Hepatic stellate cell (primary cell): ENCODE measurements at places on chromosomes 13 and 19.

GRCh38 chr13:62290542-62290941 lies 874.9 kb upstream of the PCDH20 start:
- no peak for DNase-seq

- DNase-seq, result no peak
Measured at GRCh38 chr19:29872224-29872731, 60.5 kb downstream of the CCNE1 start.

GRCh38 chr19:50723069-50723468 lies at the start of gene CLEC11A:
Gene CLEC11A, plus strand, starts transcription at chr19:50723364. Its CDS starts 162 bp downstream, at chr19:50723526.
- peak; percentile 84 for DNase-seq

DNA sequence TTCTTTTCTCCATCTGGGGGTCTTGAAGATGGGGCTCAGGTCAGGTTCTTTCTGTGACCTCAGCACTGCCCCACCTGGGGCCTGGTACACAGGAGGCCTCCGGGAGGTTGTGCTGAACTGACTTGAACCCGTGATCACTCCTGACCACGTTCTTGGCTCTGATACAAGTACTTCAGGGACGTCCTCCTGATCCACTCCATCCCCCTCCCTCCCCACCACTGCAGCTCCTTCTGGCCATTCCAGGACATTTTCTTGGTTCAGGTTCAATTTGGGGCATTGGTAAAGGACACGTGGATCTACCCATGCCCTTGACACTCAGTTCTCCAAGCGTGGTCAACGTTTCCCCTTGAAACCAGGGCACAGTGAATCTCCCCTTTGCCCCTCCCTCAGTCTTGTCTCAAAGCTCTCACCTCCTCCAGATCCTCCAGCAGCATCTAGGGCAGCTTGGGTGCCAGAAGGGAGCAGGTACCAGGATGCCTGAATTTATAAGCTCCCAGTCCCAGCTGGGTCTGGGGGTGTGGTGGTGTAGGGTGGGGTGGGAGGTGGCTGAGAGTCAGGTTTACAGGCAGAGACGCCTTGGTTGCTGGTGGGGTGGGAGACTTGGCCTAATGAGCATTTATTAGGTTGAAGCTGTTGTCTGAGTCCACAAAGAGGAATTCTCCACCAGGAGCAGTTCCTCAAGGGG lies at the start of gene KLK15:
Gene KLK15 (minus strand): TSS at position 458 of the 685 bp plus-strand sequence. CDS start 2,082 bp downstream, outside the sequence.
- DNase-seq, result no peak

DNA sequence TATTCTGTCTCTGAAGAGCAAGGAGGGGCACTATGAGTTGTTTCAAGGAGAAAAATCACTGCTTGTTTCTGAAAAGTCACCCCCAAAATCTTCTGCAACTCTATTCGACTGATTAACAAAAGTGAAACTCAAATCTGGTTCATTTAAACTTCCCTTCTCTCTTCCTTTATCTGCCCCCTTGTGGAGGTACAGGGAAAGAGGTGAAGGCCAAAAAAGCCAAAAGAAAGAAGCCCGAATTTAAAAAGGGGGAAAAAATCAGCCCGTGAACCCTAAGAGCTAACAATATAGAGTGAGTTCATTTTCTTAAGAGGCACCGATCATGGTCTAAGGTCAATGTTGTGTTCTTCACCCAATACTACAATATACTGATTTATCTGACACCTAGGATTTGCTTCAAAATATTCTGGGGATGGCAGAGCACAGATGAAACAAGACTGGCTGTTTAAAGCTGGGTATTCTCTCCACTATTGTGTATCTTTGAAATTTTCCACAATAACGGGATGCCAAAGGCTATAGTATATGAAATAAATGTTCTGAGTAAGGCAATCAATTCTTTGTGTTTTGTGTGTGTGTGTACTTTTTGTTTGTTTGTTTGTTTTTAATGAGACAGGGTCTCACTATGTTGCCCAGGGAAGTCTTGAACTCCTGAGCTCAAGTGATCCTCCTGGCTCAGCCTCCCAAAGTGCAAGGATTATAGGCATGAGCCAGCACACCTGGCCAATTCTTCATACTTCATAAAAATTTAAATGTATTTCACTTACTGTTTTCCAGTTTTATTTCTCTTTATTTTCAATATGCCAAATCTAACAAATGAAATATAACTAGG lies 55.0 kb upstream of the EEF1AKMT1 start:
- peak; percentile 7 for DNase-seq

DNA sequence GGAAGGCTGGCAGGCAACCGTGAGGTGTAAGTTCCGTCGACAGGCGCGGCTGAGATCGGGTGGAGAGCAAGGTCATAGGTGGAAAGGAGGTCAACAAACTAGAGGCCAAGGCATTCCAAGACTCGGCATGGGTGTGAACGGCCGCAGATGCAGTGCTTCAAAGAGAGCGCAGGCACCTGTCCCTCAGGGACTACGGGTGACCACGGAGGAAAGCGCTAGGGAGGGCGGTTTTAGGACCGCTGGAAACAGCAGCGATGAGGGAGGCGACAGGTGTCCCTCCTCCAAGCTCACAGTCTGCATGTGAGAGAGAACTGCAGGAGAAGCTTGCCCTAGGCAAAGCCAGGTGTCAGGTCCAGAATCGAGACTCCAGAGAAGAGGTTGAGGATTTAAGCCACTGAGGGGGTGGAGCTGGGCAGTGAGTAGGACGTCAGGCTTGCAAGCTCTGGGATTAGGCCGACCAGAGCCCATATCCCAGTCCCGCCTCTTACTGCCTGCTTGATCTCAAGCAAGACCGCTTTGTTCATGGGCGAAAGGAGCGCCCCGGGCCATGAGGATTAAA lies 1.6 kb upstream of the MLNR start:
- no peak for DNase-seq

- DNase-seq, result no peak
Measured at GRCh38 chr13:50668691-50669271, 174.7 kb downstream of the DLEU7 start.

GRCh38 chr13:99310382-99311031 lies 3.3 kb upstream of the GPR183 start:
- DNase-seq, result peak; percentile 40

GRCh38 chr13:110873639-110874507 lies 41.0 kb downstream of the ANKRD10 start:
- no peak for DNase-seq

GRCh38 chr19:18475762-18476331 lies 37.9 kb upstream of the ISYNA1 start:
- no peak for DNase-seq

DNA sequence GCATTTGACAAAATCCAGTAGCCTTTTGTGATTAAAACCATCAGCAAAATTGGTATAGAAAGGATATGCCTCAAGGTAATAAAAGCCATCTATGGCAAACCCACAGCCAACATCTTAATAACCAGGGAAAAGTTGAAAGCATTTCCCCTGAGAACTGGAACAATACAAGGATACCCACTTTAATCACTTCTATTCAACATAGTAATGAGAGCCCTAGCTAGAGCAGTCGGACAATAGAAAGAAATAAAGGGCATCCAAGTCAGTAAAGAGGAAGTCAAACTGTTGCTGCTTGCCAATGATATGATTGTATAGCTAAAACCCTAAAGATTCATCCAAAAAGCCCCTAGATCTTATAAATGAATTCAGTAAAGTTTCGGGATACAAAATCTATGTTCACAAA lies 1510.3 kb downstream of the PCDH9 start:
- DNase-seq, result no peak

GRCh38 chr13:44506719-44507118 lies 69.4 kb downstream of the TSC22D1 start:
- no peak for DNase-seq

GRCh38 chr13:33744589-33745369 lies 73.2 kb upstream of the RFC3 start:
- DNase-seq, result no peak

GRCh38 chr19:37221136-37221535 lies 3.1 kb downstream of the ZNF383 start:
- DNase-seq, result no peak

DNA sequence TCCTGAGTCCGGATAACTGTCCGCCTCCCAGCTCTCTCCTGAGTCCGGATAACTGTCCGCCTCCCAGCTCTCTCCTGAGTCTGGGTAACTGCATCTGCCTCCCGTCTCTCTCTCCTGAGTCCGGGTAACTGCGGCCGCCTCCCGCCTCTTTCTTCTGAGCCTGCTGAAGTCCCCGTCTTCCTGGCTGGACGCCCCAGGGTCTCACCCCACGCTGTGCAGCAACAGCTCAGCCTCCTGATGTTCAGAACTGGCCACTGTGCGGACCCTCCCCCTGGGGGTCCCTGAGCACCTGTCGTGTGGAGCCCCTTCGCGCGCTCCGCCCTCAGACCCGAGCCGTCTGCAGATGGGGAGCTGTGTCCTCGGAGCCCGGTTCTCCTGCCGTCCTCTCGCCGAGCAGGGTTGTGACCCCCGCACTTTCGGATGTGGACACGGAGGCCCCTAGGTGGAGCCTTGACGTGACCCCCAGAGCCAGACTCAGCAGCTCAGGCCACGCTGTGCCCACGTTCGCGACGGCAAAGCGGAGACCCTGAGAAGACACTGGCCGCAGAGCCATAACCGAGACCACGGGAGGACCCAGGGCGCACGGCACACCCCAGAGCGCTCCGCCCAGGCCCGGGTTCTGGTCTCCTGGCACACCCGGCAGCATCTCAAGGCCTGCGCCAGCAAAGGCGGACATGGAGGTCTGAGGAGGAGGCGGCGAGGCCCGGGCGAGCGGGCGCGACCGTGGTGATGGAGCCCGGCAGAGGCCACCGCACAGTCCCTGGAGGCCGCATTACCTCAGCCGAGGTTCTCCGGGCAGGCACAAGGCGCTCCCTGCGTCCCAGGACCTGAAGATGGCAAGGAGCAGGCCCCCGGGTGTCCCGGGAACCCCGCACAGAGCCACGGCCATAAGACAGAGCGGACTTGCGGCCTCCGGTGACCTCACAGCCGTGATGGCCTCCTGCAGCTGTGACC lies 15.9 kb downstream of the SBNO2 start:
- DNase-seq, result no peak

- no peak for DNase-seq
Measured at GRCh38 chr13:47407808-47408207, 511.0 kb upstream of the HTR2A start.

- DNase-seq, result no peak
Measured at GRCh38 chr19:53389571-53389970, 5.4 kb upstream of the ZNF765 start.

GRCh38 chr13:46289260-46289955 lies 77.7 kb downstream of the LRRC63 start:
- DNase-seq, result no peak

DNA sequence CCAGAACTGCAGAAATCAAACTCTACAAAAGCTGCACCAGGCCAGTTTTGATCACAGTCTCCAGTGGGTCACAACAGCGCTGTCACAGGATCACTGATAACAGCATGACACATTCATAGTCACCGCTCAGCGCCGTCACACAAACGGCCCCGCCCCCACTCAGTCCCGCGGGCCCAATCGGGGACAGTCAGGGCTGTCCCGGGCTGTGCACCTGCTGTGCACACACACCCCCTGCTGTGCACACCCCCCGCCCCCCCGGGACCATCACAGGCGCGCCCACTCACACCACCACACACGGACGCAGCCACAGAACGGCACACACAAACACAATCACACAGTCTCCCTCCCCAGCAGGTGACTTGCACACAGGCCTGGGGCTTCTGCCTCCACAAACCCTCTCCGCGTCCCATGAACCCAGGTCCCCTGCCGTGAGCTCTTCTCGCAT lies 435 bp upstream of the ZNF382 start:
- DNase-seq, result peak; percentile 61

DNA sequence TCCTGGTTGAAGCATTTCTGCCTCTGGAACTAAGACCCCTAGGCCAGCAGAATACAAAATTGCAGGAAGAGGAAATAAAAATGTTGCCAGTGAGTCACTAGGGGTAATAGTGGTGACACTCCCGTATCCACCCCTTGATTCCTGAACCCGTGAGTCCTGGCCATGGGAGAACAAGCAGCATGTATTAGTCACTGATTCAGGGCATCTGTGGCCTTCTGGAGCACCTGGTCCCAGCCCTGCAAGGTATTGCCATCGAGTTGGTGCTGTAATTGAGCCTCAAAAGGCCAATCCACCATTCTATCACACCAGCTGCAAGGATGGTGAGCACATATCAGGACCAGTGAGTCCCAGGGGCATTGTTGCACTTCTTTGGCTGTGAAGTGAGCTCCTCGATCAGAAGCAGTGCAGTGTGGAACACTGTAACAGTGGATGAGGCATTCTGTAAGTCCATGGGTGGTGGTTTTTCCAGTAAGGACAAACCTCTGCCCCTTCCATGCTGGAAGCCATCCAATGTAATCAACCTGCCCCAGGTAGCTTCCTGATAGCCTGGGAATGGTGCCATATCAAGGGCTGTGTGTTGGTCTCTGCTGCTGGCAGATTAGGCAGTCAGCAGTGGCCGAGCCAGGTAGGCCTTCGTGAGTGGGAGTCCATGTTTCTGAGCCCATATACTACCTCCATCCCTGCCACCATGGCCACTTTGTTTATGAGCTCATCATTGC lies 39.6 kb downstream of the C1QTNF9 start:
- DNase-seq, result no peak

GRCh38 chr13:50162001-50162400 lies 146.8 kb downstream of the KCNRG start:
- no peak for DNase-seq

DNA sequence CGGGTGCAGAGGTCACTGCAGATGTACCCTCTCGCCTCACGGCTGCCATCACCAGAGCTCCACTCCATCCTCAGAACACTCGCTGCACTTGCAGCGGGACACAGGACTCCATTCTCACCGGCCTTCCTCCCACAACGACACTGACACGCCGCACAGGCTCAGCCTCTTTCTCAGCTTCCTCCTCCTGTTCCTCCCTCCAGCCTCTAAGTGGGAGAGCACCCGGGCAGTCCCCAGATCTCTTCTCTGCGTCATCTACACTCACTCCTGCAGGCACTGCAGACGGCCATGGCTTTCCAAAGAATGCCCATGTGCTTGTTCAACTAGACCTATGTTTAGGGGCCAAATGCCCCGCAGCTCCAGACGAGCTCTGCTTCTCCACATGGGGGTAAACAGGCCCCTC lies 14.3 kb upstream of the FKRP start:
- DNase-seq, result no peak

DNA sequence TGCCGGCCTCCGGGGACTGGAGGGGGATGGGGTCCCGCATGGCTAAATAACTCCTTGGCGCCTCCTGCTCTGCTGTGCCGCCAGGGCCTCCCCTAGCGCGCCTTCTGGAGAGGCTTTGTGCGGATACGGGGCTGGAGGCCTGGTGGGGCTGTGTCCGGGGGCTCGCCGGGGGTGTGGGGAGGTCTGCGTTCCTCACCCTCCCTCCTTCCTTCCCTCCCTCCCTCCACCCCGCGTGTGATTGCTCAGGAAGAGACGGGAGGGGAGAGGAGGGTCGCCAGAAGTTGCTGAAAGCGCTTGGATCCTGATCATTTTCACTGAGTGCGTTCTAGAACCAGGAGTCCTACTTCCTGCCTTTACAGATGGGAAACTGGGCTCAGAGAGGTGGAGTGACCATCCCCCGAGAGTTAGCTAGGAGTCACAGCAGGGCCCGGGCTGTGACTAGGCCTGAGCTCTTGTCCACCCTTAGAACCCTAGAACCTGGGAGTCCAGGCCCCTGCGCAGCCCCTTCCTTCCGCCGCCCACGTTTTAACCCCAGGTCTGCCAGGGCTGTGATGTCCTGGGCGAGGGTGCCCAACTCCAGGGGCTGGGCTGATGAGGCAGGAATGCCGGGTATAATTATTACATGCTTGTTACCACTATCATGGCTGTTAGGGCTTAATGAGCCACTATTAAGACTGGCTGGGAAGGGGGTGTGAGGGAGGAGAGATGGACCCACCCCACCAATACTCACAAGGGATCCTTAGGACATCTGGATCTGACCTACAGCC lies 782 bp upstream of the JUND start:
- no peak for DNase-seq

GRCh38 chr19:57566396-57567265 lies 7.0 kb upstream of the ZNF550 start:
- DNase-seq, result no peak
